SW480 (cell line): ENCODE measurements at places on chromosomes 2 and 18.

DNA sequence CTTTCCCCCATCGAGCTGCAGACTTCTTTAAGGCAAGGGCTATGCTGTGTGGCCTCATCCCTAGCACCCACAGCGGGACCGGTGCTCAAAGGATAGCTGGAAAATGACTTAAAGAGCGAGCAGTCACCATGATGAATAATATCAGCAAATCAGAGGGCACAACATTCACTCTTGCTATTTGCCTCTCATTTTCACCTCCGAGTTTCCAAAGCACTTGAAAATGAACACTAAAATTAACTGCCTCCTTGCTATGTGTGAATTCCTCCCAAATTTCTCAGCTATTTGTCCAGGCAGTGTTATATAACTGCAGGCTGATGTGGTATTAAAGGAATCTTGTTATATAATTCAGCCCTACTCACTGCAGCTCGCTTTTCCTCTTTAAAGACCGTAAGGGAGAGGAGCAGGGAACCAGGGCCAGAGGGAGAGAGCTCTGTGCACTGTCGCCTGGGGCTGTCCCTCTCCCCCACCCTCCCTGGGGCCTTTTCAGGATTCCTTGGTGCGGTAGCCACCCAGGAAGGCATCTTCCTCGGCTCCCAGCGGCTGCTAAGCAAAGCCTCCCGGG, 1.4 kb downstream of the CYS1 start:
- DNase-seq, result no peak

- no peak for DNase-seq
Observed at GRCh38 chr2:122660786-122661634, 905.6 kb downstream of the TSN start.

GRCh38 chr2:210072922-210073509, 70.6 kb downstream of the RPE start:
- DNase-seq, result peak; percentile 46

DNA sequence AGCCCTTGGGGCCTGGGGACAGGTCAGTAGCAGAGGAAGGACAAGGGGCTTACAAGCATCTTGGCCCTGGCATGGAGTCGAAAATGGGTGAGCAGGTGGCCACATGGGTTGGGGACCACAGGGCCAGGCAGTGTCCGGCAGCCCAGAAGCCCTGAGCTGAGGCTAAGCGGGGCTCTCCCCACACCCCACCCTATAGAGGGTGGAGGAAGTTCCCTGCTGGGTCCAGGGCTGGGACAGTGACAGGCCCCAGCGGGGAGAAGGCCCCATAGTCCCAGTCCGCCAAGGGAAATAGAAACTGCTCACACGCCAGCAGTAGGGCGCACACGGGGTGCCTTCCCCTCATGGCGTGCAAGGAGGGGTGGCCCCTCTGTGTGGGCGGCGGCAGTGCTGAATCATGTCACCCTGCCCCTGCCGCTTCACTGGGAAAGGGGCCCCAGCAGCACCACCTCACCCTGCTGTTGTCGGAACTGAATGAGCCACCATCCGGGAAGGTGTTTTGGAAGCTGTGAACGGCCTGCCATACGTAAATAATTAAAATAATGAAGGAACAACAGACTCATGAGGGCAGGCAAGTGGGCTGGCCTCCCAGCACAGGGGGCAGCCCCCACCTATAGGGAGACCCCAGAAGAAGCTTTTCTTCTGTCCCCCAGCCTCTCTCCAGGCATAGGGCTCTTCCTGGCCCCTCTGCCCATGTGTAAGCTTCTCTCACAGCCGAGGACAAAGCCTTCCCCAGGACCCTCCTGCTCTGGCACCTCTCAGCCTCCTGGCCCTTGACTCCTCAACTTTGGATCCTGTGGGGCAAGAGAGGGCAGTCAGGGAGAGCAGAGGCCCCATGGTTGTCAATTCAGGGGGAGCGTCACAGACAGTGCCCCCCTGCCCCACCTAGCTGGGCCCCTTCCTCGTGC, 12.7 kb upstream of the DUSP2 start:
- no peak for DNase-seq

GRCh38 chr2:96923810-96924774, 54.2 kb upstream of the SEMA4C start:
- DNase-seq, result no peak

GRCh38 chr18:35139517-35139916, 98.3 kb downstream of the MAPRE2 start:
- DNase-seq, result no peak

- DNase-seq, result no peak
Observed at GRCh38 chr2:9991829-9992273, 40.4 kb downstream of the GRHL1 start.

DNA sequence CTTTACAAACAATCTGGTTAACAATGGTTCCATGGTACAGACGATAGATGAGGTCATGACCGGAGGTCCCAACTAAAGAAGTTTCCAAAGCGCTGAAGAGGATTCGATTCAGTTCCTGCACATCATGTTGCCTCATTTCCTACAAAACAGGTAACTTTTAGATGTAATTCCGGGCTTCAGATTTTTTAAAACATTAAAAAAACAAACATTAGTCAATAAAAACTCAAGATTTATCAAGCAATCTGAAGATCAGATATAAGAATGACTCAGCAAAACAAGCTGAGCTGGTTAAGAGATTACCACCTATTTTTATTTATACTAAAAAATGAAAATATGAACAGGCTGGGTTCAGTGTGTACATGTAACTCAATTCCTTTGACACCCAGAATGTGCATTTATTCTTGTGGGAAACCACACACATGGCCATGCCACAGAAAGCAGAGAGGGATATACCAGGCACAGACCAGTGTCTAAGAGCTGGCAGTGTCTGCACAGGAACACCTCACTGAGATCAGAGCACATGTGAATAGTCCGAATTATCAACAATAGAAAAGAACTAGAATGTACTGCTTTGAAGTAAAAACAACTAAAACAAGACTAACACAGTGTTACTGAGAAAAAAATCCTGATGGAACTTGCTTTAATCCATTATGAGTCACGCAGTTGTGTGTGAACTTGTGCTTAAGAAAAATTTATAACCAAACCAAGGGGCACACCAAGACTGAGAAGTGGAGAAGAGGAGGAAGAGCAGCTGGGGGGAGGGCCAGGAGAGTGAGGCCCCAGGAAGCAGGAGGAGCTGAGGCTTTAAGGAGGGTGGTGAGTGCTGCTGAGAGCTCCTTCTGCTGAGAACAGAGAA, 9.5 kb downstream of the USP40 start:
- DNase-seq, result peak; percentile 11

GRCh38 chr2:219228041-219228910, 1.2 kb downstream of the ATG9A start:
- no peak for DNase-seq

- DNase-seq, result no peak
Observed at GRCh38 chr2:176961775-176962619, 250.6 kb upstream of the HNRNPA3 start.

DNA sequence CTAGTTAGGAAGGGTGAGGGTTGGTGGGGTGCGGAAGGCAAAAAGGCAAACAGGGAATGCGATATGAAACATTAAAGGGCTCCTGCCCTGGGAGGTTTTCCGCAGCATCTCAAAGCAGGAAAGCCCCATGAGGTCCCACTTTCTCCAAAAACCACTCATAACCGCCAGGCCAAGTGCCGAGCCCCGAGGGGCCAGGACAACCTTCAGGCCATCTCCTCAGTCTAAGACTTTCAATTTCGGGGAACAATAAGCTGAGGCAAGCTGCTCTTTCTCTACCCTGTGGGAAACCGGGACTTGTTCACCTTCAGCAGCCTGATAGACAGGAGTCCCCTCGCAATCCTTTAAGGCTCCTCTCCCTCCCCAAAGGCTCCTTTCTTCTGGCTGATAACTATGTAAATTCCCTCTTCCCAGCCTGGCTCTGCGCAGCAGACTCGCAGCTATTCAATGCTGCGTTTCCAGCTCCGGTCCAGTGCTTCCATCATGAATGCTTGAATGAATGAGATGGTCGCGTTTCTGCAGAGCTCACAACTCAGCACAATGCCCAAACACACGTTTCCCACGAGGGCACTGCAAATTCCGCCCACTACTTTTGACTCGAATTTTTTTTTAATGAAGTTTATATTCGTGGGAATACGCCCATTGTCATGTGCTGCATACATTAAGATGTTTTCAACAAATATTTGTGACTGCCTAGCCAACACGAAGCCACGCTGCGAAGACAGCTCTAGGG, 1.4 kb downstream of the LAMA1 start:
- no peak for DNase-seq

DNA sequence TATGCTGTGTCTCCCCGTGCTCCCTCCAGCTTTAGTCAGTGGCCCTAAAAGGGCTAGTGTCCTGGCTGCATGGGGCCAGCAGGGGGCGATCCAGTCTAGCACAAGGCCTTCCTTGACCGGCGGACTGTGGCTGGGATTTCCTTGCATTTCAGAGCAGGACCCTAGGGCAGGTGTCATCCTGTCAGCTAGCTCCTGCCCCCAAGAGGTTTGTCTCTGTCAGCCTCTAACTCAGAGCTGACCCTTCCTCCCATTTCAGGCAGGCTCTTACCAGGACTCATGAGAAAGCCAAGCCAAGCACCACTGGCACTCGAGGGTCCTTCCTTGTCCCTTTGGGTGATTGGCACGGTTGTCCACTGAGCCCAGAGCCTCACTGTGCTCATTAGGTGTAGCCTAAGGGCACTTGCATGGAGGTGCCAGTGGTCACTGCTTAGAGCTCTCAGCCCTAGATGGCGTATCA, 140.3 kb downstream of the RPIA start:
- DNase-seq, result peak; percentile 20

DNA sequence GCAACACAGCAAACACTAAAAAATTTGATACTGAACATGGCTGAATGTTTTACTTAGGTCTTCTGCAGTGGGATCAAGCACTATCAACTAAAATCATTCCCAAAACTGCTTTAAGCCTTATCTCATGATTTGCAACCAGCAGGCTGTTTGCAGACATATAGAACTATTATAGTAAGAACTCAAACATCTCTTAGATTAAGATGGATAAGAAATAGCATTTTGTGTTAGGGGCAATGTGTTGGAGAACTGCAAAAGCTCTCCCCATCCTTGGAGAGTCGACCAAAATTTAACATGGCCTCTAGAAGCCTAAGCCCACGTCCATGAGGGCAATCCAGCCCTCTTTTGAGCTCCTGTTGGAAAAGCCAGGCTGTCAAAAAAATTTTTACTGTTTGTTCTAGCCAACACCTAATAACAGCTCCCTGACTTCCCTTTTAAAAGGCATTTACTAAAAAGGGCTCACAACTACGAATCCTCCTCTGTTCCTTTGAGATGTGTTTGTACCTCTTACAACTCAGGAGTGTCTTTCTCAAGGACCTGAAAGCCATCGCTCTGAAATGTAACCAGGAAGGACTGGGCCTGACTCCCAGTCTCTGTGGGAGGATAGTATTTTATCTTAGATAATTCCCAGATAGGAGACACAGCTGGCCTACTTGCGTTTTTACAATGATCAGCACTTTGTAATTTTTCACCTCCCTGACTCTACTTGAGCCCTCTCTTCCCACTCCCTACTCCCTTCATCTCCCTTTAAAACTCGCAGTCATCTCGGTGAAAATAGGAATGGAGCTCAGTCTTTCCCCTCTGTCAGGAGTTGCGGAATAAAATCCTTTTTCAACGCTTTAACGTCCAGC, 1.4 kb downstream of the KRCC1 start:
- DNase-seq, result no peak

GRCh38 chr2:203992509-203992908, 55.9 kb downstream of the ICOS start:
- DNase-seq, result no peak

DNA sequence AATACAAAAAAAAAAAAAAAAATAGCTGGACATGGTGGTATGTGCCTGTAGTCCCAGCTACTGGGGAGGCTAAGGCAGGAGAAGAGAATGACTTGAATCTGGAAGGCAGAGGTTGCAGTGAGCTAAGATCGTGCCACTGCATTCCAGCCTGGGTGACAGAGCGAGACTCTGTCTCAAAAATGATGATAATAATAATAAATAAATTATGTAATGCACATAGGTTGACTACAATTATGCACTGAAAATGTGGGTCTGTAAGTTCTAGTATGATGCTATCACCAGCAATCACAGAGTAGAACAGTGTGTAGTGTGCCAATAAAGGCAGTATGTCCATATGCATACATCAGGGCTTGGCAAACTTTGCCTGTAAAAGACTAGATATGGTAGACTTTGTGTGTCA, 55.6 kb upstream of the MYCN start:
- DNase-seq, result no peak
